ENCODE measurements at places on chromosomes 7 and 10.

GRCh38 chr10:75016325-75016724 lies 95.1 kb upstream of the SAMD8 start:
- DNase-seq: no peak

DNA sequence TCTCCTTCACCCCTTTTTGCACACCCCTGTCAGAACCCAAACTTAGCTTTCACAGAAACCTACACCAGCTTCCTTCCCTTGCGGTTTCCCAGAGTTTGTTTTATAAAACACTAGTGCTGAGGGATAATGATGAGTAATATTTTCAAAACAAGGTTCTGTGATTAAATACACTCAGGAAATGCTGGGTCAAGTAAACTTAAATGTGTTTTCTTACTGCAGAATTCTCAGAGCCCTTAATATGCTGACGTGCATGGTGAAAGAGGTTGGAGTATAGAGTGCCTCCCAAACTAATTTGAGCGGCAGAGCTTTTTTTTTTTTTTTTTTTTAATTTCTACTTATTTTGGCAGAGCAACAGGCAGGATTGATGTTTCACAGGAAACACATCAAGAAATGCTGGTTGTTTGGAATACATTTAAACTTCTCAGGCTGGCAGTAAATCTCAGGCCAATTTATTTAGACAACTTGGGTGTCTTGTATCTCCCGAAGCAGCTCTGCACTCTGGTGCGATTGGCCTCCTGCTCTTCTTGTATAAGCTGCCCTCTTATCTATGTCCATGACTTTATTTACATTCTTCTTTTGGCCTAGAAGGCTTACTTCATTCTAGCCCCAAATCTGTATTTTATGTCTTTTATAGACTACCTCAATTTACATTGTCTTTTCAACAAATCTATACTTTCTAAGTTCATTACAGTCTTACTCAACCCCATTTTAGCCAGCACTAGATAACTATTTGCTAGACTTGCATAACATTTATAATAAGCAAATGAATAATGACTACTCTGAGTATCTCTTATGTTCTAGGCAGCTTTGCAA lies 165.4 kb downstream of the BMPER start:
- peak; percentile 76 for DNase-seq

DNA sequence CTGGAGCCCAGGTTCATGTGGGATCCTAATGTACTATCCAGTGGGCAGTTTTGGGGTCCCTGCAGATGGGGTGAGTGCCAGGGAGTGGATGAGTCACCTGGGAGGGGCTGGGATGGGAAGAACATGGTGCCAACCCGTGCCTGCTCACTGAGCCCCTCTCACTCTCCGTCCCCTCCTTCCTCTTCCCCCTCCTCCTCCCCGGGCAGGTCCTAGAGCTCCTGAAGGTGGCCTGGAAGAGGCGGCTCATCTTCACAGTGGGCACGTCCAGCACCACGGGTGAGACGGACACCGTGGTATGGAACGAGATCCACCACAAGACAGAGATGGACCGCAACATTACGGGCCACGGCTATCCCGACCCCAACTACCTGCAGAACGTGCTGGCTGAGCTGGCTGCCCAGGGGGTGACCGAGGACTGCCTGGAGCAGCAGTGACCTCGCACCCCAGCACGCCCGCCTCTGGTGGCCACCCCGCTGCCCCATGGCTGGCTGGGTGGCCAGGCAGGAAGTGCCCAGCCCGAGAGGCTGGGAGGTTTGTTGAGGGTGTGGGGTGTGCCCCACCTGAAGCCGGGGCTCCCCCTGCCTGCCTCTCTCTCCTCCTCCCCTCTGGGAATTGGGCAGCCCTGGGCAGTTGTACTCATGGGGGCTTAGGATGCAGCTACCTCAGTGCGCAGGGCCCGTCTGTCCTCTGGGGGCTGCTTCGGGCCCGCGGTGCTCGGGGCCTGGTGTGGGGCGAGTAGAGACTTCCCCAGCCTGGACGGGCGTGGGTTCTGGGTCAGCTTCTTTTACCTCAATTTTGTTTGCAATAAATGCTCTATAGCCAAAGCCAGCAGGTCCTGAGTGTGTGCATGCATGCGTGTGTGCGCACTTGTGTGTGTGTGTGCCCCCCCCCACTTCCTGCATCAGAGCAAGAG lies 4.9 kb upstream of the UPK3B start:
- peak; percentile 35 for DNase-seq

GRCh38 chr7:27739301-27739908 lies 557 bp upstream of the TAX1BP1 start:
- DNase-seq: peak; percentile 76

DNA sequence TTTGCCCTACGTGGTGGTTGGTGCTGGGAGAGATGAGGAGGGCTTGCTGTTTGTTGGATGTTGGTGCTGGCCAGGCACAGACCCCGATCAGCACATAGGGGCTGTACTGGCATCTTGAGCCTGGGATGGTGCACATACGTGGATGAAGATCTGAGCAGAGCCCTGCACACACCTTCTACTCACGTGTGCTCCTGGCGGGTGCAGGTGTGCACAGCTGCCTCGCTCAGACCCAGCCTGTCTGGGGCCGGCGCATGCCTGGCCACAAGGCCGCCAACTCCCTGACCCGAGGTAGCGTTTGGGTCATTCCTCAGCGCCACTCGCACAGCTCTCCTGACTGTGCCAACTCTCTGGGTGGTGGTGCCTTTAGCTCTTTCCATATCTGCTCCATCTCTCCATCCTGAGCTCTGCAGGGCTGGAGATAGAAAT lies 18.6 kb downstream of the PALD1 start:
- no peak for DNase-seq

- DNase-seq: no peak
Measured at GRCh38 chr7:7315851-7316250, 133.5 kb downstream of the C1GALT1 start.

DNA sequence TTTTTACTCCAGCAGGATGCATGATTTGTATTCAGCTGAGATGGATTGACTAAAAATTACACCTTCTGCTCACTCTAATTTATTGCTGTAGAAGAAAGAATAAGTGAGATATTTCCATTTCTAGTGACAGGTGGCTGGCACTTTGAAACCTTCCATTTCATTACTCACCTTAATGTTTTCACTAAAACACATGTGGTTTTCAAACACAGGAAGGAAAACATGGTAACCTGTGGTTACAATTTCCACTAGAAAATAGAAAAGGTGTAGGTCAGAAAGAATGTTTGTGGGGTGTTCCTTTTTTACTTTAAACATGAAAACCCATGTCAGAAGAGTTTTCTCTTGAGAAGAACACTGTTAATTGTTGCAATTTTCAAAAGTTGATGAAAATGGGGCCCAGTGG lies 12.0 kb upstream of the PRKCQ start:
- DNase-seq: no peak

DNA sequence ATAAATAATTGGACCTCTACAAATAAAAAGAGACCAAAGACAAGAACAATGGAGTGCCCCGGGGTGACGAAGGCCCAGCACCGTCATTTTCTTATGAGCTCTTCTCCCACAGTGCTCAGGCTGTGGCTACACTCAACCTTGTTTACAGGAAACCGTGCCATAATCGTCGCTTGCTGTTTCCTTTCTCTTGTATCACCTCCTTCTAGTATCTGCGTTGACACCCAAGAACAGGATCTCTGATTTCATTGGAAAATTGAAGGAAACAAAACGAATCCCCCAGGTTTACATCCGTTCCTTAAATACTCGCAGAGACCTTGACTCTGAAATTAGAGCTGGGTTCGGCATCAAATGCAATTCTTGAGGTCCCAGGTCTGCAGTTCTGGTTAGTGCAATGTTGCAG lies 1.7 kb upstream of the IGFBP3 start:
- no peak for DNase-seq

- DNase-seq: no peak
Measured at GRCh38 chr7:1717095-1717483, 47.0 kb downstream of the ELFN1 start.

DNA sequence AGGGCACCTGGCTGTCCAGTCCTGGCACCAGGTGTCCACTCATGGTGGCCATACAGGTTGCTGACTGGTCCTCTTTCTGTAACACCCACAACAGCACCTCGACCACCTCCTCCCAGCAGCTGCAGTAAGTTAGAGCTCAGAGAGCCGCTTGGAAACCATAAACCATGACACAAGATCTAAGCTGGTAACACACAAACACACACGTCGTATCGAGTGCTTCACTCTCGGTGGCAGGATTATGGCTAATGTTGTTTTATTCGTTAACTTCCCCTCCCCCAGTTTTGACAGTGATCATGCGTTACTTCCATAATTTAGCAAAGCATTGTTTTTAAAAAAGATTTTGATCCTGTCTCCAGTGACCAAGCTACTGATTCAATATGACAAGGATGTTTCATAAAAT lies 59.7 kb downstream of the CAMK2B start:
- DNase-seq: no peak

DNA sequence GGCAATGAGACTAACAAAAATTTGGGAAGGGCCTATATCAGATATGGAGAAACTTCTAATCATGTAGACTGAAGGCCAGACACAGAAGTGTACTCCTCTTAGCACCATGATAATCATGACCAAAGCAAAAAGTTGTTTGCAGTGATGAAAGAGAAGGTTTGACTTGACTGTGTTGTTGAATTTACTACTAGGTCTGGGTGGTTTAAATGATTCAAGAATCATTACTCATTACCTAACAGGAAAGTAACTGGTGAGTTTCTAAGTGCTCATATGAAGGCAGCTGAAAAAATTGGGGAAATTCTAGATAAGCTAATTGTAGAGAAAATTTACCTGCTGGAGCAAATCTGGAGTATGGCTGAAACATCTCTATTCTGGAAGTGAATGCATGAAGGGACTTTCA lies 451.5 kb upstream of the SORCS1 start:
- no peak for DNase-seq

- DNase-seq: no peak
Measured at GRCh38 chr10:101650863-101651262, 44.1 kb downstream of the FBXW4 start.

DNA sequence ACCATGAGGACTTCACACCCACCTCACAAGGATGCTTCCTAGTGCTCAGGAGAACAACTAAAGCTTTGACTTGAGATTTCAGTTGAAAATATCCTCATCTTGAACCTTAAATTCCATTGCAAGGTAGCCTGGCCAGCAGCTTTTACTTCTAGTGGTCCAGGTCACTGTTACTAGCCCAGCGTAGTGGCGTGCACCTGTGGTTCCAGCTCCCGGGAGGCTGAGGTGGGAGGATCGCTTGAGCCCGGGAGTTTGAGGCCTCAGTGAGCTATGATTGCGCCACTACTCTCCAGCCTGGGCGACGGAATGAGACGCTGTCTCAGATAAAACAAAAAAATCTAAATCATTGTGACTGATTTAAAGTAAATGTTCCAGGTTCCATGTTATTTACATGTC lies 28.3 kb upstream of the PRKAR1B start:
- DNase-seq: no peak

DNA sequence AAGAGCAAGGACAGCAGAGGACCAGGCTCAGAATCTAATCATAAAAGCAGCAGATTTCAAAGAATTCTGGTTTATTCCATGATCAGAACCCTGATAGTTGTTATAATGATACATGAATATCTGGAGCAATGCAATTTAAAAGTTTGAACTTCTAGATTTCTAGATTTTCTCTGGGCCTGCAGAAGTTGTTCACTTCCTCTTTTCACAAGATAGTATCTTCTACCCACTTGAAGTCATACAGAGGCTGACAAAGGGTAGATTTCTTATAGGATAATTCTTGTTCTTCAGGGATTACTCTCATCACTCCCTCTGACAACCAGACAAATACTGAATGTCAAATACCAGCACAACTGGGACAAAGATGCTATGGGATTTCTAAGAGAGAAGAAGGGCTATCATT lies 320.0 kb upstream of the ETV1 start:
- no peak for DNase-seq

DNA sequence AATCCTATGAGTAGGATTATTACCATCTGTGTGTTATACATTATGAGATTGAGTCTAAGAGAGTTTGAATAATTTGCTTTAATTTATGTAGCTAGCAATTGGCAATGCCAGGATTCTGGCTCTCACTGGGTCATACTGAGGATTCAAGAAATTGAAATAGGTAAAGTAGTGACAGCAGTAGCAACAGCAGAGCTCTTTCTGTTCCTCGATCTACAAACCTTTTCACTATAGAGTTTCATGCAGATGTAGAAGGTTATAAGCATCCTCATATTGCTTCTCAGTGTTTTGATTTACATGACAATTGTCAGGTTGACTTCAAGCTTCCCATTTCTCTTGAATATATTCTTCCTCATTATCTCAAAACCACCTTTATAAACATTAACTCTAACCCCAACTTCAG lies 294.1 kb upstream of the CSTF2T start:
- no peak for DNase-seq

- no peak for DNase-seq
Measured at GRCh38 chr10:118557946-118558345, 37.5 kb downstream of the PRLHR start.

DNA sequence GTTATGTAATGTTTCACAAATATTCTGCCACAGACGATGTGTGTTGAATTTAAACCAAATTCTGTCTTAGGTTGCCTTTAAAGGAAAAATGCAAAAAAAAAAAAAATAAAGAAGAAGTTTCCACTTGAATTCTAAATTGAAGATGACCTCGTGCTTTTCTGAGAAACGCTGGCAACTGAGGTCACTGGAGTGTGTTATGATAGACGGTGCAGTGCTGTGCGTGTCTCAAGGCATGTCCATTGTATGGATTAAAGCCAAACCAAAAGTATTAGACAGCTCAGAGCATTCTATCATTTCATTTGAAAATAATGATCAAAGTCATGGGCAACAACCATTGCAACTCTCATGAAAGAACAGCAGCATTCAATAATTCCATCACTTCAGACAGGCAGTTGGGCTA lies 483.9 kb downstream of the GRM8 start:
- no peak for DNase-seq

GRCh38 chr10:51092402-51092801 lies 18.1 kb downstream of the PRKG1 start:
- no peak for DNase-seq
